ENCODE measurements at places on chromosomes 4 and X.

DNA sequence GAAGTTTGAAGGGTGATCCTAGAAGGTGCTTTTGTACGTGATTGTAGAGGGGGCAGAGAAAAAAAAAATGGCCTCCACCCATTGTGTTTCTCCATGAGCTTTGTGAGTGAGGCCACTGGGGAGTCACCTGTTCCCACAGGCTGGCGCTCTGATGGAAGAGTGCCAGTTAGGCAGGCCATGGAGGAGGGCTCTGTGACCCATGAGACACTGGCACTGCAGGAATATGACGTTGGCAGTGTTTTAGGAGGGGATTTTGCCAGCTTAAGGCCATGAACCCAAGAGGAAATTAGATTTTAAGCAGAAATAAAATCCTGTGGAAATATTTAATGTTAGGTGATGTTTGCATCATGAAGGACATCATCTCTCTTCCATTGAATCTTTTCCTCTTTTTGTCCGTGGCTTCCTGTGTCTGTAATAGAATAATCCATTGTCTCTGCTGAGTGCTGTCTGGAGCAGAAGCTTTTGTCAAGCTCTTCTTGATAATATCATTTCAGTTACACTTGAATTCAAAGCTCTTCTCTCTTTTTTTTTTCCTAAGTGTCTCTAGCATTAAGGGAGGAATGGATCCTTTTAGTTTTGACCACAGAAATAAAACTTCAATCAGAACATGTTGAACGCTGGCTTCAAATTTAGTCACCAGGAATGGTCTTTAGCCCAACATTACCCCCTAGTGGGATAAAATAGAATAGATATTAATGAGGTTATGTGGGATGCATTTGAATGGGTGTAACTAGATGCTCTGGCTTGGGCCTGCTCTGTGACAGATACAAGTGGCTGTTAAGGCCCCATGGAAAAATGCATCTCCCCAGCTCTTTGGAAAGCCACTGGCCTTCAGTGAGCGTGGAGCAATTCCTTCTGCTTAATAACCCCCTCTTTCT is 41.0 kb upstream of the UCP1 start:
- DNase-seq: no peak

DNA sequence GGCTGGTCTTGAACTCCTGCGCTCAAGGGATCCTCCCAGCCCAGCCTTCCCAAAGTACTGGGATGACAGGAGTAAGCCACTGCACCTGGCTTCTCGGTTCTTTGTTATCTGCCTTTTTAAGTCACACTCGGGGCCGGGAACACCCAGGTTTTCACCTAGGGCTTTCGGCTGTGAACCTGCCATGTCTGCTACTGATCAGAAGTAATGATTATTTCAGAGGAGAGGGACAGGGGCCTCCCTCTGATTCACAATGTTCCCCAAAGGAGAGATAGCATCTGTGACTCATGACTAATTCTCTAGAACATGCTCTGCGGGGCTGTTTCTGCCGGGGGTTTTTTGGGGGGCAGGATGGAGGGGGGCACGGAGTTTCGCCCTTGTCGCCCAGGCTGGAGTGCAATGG is 26.9 kb downstream of the CRLF2 start:
- no peak for DNase-seq

- DNase-seq: no peak
Observed at GRCh38 chrX:96752781-96753180, 68.1 kb downstream of the DIAPH2 start.

DNA sequence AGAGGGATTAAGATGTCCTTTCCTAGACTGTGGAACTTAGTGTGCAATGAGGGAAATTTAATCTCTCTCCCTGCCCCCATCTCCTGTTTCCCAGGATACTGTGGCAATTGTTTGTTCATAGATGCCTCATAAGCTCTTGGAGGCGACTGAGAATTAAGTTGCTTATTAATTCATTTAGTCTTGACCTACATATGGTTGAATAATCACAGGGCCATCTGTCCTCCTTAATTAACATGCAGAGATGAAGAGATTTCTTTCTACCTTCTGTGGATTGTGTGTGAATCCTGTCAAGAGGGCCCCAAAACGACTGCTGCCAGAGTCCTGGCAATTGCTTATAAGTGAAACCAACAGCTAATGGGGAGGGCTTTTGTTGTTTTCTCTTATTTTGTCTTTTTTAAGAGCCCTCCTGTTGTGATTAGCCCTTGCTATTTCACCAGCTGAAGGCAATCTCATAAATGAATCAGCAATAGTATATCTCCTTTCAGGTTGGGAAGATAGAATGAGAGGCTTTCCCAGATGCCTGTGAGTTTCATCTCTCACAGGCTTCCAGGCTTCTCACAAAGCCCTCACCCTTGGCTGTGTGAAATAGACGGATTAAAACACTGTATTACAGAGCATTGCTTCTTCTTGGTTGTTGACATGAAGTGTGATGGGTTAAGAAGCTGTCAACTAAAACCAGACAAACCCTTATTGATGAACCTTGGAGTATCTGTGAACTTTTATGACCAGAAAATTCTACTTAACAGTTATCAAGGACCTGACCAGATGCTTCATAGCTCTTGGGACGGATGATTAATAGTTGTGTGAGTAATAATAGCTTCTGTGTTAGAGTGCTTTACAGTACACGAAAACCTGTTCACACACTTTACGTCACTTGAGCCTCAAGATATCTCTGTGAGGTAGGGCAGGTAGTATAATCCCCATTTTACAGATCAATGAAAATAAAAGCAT is 58.5 kb downstream of the PGRMC2 start:
- DNase-seq: no peak

GRCh38 chr4:47490550-47490949 is 5.5 kb downstream of the ATP10D start:
- no peak for DNase-seq

GRCh38 chr4:113637823-113638561 is 123.5 kb downstream of the CAMK2D start:
- DNase-seq: no peak

DNA sequence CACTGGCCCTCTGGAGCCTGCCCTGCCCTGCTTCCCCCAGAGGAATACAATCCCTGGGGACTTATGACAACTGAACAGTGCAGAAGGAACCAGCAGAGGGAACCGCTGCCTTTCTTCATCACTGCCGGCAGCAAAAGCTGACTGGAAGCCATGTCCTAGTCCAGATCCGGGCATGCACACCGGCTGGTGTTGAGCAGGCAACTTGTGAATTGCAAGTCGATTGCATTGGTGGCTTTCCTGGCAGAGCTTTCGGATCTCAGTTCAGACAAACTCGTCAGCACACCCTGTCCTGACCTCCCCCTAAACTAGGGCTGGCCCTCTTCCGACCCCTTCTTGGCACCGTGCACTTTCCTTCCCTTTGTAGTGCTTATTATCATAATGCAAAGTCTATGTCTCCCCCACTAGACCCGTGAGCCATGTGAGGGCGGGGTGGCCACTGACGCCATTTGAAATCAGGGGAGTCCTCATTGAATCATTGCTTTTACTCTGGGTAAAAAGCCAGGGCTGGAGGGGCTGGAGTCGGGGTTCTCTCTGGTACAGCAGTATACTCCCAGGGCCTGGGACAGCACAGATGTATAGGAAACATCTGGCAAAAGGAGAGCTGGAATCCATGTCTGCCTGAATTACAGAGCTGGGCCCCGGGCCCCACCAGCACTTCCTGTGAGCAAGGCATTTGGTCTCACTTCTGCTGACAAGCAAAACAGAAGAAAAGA is 1.8 kb downstream of the ARHGAP4 start:
- peak; percentile 85 for DNase-seq

DNA sequence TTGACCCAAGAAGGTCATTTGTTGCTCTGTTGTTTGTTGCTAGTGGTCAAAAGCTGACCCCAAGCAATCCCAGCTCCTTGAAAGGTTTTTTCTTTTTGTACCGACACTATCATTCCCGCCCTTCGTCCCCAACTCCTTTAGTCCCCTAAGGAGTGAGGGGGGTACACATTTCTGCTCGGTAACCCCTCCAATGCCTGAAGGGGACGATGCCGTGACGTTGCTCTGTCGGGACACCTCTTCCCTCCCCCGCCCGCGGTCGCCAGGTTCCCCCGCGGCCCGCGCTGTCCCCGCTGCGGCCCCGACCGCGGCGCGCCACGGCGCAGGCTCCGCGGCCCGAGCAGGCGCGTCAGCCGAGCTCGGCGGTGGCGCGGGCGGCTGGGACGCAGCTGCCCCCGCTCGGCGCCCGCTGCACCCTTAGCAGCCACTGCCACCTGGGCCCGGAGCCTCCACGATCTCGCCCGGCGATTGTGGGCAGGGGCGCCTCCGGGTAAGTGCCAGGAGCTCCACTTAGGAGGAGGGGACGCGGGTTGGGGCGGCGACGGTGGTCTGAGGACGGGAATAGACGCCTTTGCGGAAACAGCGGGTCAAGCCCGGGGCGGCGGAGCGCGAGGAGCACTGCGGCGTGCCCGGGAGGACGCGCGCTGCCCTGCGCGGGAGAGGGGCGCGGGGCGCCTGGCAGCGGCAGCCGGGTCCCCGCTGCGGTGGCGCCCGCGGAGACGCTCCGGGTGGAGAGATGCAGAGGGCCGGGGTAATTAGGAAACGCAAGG is at the start of gene GLRB:
GLRB (plus strand) TSS at position 340 of the 767 bp plus-strand sequence. CDS start 1,875 bp downstream, outside the sequence.
- no peak for DNase-seq

DNA sequence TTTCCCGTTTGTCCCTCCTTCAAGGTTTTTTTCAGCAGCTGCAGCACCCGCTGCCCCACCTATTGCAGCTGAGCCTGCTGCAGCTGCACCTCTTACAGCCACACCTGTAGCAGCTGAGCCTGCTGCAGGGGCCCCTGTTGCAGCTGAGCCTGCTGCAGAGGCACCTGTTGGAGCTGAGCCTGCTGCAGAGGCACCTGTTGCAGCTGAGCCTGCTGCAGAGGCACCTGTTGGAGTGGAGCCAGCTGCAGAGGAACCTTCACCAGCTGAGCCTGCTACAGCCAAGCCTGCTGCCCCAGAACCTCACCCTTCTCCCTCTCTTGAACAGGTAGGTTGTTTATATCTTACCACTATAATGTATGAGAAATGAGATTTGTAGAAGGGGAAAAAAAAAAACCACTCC is 4.5 kb downstream of the PRR27 start:
- DNase-seq: no peak

GRCh38 chrX:37781081-37781480 is 1.2 kb downstream of the CYBB start:
- DNase-seq: no peak

DNA sequence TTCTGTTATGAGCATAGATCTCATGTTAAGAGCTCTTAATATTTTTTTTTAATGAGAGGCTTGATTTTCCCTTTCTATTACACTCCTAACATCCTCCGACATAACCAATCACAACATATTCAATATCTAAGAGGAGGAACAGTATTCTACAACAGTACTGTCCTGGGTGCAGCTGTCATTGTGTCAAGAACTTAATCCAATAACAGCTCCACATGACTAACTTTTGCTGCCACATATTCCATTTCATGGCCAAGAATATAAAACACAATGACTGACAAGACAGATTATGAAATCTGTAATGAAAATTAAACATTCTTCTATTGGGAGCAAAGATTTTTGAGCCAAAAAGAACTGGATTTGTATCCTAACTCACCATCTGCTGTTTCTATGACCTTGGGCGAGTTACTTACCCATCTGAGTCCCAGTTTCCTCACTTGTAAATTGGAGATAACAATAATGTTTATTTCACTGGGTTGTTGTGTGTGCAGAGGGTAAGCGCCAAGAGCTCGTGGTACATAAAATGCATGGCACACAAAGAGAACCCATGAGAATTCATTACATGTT is 405.6 kb downstream of the SPRY1 start:
- no peak for DNase-seq

GRCh38 chrX:71364221-71364620 is 1.9 kb upstream of the TAF1 start:
- no peak for DNase-seq

DNA sequence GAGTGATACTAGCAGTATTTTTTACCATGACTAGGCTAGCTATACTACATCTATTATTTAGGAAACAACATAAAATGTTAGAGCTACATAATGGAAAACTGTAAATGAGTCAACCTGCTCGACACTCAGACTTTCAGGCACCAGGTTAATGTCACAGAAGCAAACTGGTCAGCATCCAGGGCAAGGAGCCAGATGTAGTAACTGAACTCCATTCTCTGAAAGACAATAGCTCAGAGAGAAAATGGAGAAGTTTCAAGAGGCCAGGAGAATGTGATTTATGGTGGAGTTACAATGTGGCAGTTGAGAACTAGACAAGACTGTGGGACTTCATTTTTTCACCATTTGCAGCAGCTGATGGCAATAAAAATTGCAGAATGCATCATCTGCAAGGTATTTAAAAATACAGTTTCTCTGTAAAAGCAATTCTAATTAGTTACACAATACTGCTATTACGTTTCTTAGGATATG is 342.7 kb upstream of the PABPC4L start:
- DNase-seq: no peak

- no peak for DNase-seq
Observed at GRCh38 chrX:129092242-129092641, 431.0 kb downstream of the SMARCA1 start.

DNA sequence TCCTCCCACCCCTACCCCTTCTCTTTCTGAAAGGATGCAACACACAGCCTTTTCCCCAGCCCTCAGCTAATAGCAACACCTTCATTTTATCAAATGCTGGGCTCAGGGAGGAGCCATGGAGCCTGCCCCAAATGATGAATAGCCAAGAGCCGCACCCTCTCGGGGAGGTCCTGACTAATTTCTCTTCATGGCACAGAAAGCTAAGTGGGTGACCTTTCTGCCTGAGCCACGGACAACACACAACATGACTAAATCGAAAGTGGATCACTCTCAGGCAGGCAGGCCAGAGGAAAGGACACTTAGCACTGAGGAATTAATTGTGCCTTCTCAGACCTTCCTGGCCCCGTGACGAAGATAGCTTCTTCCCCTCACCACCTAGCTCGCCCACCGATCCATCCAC is 165.1 kb upstream of the RAI2 start:
- DNase-seq: no peak

- peak; percentile 56 for DNase-seq
Observed at GRCh38 chr4:55673424-55673823, 37.3 kb upstream of the NMU start.

GRCh38 chr4:123405267-123405865 is 8.8 kb downstream of the SPRY1 start:
- DNase-seq: no peak

DNA sequence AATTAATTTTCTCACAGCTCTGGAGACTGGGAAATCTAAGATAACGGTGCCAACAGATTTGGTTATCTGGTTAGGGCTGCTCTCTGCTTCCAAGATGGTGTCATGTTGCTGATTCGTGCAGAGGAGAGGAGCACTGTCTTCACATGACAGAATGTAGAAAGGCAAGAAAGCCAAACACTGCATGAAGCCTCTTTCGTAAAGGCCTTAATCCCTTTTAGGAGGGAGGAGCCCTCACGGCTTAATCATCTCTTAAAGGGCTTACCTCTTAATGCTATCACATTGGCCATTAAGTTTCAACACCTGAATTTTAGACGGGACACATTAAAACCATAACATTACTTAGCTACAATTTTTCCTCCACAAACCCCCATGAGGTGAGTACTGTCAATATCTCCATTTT is 174.1 kb downstream of the COX18 start:
- no peak for DNase-seq

Data from HL-60 (cell line).